Lung (tissue), 17 donors: ENCODE measurements at places on chromosomes 1 and 21.

GRCh38 chr1:163885510-163885909, 563.8 kb downstream of the NUF2 start:
- no peak for DNase-seq
- H3K4me1 ChIP-seq = no peaks in the 10 kb centered on the region
- H3K4me3 ChIP-seq = no peak overlapping the region
- H3K27ac ChIP-seq = no peak overlapping the region
- H3K36me3 ChIP-seq = no peaks in the 10 kb centered on the region

DNA sequence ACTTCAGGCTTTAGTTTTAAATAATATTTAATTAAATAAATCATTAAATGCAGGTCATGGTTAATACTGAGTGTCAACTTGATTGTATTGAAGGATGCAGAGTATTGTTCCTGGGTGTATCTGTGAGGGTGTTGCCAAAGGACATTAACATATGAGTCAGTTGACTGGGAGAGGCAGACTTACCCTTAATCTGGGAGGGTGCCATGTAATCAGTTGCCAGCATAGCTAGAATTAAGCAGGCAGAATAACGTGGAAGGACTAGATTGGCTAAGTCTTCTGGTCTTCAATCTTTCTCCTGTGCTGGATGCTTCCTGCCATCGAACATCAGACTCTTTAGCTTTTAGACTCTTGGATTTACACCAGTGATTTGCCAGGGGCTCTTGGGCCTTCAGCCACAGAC, 85.3 kb downstream of the MAP3K21 start:
- DNase-seq = no peak
- no peaks in the 10 kb centered on the region for H3K36me3 ChIP-seq
- H3K27me3 ChIP-seq = no peaks in the 10 kb centered on the region
- H3K4me3 ChIP-seq = no peak overlapping the region

- no peak overlapping the region for H3K4me3 ChIP-seq
- no peaks in the 10 kb centered on the region for H3K27me3 ChIP-seq
- H3K36me3 ChIP-seq = no peaks in the 10 kb centered on the region
- H3K27ac ChIP-seq = no peak overlapping the region
- H3K4me1 ChIP-seq = no peaks in the 10 kb centered on the region
Measured at GRCh38 chr1:98001764-98002163, 80.9 kb upstream of the DPYD start.

DNA sequence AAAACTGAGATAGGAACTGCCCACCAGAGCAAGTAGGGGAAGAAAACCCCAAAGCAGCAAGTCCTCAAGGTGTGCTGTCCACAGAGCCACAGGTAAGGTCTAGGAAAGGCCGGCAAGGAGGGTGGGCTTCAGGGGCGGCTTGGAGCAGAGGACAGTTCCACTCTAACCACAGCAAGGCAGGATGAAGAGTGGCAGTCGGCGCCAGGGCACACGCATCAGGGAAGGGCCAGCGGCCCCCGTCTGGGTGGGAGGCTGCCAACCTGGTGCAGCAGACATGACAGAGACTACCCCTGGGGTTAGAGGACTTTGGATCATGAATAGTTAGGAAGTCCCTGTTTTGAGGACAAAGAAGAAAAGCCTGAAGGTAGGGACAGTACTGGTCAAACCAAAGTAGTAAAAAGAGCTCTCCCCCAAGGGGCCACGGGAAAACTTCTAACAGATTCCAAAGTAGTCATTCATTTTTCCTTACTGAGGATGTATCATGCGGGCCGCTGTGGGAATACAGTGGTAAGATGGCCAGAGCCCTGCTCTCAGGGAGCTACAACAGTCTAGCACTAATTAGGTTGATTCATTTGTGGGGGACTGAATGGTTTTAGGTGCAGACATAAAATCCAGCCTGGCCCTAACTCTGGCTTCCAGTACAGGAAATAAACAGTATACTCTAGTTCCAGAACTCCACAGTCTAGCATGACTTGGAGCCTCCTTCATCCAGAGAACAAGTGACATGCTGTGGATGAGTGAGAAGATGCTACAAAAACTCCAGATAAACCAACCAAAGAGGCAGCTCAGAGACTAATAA, 3.5 kb upstream of the RAP1GAP start:
- no peak for DNase-seq
- H3K4me1 ChIP-seq = peaks cover 16% of the 10 kb centered on the region
- H3K27ac ChIP-seq = no peak overlapping the region
- H3K36me3 ChIP-seq = no peaks in the 10 kb centered on the region

DNA sequence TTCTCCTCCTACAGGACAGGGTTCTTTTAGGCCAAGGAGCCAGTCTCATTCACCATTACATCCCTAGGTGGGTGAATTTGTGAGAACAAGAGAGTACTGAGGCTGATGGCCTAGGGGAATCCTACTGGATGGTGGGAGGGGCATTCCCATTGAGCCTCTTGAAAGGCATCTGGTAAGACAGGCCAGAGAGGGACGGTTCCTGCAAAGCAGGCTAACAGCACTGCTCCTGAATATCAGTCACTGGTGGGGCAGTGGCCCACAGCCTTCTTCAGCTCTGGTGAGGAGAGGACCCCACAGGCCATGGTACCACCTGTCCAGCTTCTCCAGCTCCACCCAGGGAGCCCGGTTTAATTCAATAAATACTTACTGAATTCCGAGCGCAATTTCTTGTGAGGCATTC, 125.9 kb upstream of the EDN2 start:
- H3K4me3 ChIP-seq = no peak overlapping the region
- H3K4me1 ChIP-seq = no peaks in the 10 kb centered on the region
- no peaks in the 10 kb centered on the region for H3K36me3 ChIP-seq
- no peak for DNase-seq
- no peak overlapping the region for H3K27ac ChIP-seq

DNA sequence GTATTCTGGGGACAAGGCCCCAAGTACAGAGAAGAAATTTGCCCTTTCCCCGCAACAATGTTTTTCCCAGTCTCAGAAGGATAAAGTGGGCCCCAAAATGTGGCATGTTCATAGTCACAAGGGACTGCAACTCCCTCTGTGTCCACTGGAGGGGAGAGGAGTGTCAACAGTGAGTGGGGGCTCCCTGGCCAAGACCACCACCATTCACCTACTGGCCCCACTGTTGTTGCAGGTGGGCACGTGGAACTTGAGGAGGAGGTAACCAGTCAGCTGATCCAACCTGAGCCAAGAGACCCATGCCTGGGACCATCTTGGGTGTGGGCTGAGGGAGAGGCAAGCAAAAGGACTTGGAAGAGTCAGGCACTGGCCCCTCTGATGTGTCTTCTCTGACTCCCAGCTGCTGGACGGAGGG, 777 bp downstream of the NUDT17 start:
- no peaks in the 10 kb centered on the region for H3K27me3 ChIP-seq
- H3K4me1 ChIP-seq = no peaks in the 10 kb centered on the region
- peaks cover 32% of the 10 kb centered on the region for H3K36me3 ChIP-seq
- peak; percentile 58 for DNase-seq
- no peak overlapping the region for H3K27ac ChIP-seq

DNA sequence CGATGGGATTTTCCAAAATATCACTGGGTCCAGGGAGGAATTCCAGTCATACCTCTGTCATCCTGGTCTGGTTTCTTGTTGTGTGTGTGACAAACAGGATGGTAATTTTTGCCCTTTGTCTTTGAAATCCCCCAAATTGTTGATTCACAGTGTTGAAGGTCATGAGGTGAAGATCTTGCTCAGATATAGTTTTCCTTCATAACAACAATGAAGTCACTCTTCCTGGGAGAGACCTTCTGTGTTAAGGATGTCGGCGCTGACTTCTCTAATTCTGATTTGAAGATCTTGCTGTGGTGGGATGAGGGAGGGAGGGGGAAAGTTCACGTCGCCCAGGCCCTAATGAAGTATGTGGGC, 32.2 kb upstream of the MPZL1 start:
- no peak overlapping the region for H3K27ac ChIP-seq
- DNase-seq = no peak
- no peaks in the 10 kb centered on the region for H3K4me1 ChIP-seq
- H3K27me3 ChIP-seq = no peaks in the 10 kb centered on the region

DNA sequence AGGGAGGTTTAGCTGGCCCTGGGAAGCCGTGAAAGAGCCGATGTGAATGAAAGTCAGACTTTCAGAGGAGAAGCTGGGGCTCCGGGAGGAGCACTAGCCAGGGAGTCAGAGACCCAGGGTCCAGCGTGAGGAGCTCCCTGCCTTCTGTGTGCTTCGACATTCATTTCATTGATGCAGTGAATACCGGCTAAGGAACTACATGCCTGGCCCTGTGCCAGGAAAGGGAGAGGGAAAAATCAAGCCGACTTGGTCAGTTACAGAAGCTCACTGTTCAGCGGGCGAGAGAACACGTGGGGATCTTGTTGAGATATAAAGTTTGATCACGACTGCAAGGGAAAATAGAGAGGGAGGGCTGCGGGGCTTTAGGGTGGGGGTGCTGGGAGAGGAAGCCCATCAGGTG, 76.7 kb upstream of the RUNX3 start:
- H3K27me3 ChIP-seq = no peaks in the 10 kb centered on the region
- H3K4me3 ChIP-seq = no peak overlapping the region
- H3K36me3 ChIP-seq = no peaks in the 10 kb centered on the region
- no peak overlapping the region for H3K27ac ChIP-seq
- no peaks in the 10 kb centered on the region for H3K4me1 ChIP-seq

DNA sequence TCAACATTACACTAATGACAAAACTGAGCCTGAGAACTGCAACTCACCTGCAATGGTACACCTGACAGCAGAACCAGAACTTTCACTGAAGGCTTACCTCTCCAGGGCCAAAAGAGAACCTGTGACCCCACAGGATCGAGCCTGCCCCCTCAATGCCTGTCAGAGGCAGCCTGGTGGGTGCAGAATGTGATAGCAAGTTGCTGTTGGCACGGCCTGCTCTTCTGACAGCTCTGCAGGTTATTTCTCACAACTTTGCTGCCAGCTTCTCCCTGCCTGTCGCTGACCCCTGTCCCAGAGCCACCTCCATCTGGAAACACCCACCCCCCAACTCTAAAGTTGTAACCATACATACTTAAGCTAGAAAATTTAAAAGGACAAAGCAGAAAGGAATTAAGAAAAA, 35.2 kb downstream of the HIVEP3 start:
- H3K27ac ChIP-seq = no peak overlapping the region
- H3K4me3 ChIP-seq = no peak overlapping the region
- peaks cover 14% of the 10 kb centered on the region for H3K4me1 ChIP-seq

DNA sequence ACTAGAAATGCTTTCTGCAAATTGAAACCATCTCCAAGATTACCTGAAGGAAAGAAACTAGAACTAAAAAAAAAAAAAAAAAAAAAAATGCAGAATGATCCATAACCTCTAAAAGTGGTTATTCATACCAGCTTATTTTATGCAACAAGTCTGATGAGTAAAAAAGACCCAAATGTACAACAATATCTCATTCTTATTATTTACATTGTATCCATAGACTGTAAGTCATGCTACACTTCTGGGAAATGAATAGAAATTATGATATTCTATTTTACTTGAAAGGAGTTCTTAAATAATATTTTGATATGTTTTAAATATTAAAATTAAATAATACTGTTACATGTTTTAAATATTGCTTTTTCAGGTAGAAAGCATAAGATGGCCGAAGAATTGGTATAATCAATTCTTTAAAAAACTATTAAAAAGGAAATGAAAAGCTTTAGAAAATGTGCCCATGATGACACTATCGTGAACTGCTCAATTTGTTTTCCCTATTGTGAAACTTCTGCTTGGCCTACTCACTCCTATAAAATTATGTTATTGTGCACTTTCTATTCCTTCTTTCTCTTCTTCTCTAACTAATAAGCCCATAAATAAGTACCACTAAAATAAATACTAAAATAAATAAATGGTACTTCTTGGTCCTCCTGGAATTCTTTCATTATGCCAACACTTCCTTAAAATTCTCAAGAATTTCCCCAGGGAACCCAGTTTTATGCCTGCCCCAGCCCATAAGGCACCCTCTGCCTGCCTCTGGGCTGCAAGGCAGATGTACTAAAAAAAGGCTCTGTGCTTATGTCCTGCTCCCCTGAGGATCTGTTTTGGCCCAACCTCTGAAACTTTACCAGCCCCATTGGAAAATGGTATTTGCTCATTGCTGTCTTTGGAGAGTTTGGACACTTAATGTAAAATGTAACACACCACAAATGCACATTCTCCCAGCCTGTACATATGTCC, 18.1 kb downstream of the SAMSN1 start:
- H3K36me3 ChIP-seq = no peaks in the 10 kb centered on the region
- no peak for DNase-seq
- no peak overlapping the region for H3K4me3 ChIP-seq
- H3K4me1 ChIP-seq = no peaks in the 10 kb centered on the region
- no peaks in the 10 kb centered on the region for H3K27me3 ChIP-seq
- no peak overlapping the region for H3K27ac ChIP-seq

DNA sequence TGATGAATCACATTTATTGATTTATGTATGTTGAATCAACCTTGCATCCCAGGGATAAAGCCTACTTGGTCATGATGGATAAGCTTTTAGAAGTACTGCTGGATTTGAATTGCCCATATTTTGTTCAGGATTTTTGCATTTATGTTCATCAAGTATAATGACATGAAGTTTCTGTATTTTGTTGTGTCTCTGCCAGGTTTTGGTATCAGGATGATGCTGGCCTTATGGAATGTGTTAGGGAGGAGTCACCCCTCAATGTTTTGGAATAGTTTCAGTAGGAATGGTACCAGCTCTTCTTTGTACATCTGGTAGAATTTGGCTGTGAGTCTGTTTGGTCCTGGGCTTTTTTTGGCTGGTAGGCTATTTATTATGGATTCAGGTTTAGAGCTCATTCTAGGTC, 1643.1 kb upstream of the B3GALT2 start:
- no peaks in the 10 kb centered on the region for H3K27me3 ChIP-seq
- H3K4me1 ChIP-seq = no peaks in the 10 kb centered on the region
- H3K36me3 ChIP-seq = no peaks in the 10 kb centered on the region
- DNase-seq = no peak

- no peaks in the 10 kb centered on the region for H3K36me3 ChIP-seq
- no peaks in the 10 kb centered on the region for H3K27me3 ChIP-seq
- no peak overlapping the region for H3K27ac ChIP-seq
- no peak overlapping the region for H3K4me3 ChIP-seq
Measured at GRCh38 chr1:102896286-102896685, 212.0 kb downstream of the COL11A1 start.

- H3K27me3 ChIP-seq = no peaks in the 10 kb centered on the region
- H3K36me3 ChIP-seq = no peaks in the 10 kb centered on the region
- DNase-seq = no peak
- H3K27ac ChIP-seq = no peak overlapping the region
- H3K4me1 ChIP-seq = no peaks in the 10 kb centered on the region
- H3K4me3 ChIP-seq = no peak overlapping the region
Measured at GRCh38 chr1:191261111-191261510, 783.4 kb upstream of the BRINP3 start.

DNA sequence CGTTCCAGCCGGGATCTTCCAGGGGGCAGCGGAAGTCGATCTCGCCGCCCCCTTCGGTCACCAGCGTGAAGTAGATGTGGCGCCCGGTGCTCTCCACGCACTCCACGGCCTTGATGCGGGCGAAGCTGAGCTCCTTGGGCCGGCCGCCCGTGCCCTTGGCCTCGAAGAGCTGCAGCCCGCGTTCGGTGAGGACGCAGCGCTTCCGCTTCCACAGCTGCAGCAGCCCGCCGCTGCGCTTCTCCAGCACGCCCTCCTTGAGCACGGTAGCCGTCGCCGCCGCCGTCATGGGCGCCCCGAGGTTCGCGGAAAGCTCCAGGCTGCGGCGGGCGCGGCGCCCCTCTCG, 516 bp downstream of the PHLDA3 start:
- H3K27ac ChIP-seq = peak overlapping the region; percentile 82
- peak; percentile 42 for DNase-seq
- no peaks in the 10 kb centered on the region for H3K27me3 ChIP-seq
- peaks cover 20% of the 10 kb centered on the region for H3K4me1 ChIP-seq

GRCh38 chr1:212981571-212982328, 31.4 kb downstream of the VASH2 start:
- no peaks in the 10 kb centered on the region for H3K4me1 ChIP-seq

GRCh38 chr1:43938892-43939587, 5.4 kb downstream of the ARTN start:
- H3K27me3 ChIP-seq = no peaks in the 10 kb centered on the region
- H3K36me3 ChIP-seq = no peaks in the 10 kb centered on the region
- no peak overlapping the region for H3K4me3 ChIP-seq
- no peak overlapping the region for H3K27ac ChIP-seq
